ENCODE measurements at places on chromosomes 12 and 14. TPM values are rescaled to one million over a fixed set of nuclear protein-coding genes. Genes with fewer than 3 reads are reported as not detected.

DIABLO gene
- 47.9 TPM for total RNA-seq

IL31 gene
- not detected for total RNA-seq

MCRS1 gene
- total RNA-seq: 40.8 TPM

ARHGEF25 gene
- 28.7 TPM for total RNA-seq

ESPL1 gene
- total RNA-seq: 17.7 TPM

KRT83 gene
- not detected for total RNA-seq

CNTN1 gene
- 15.2 TPM for total RNA-seq

GRIP1 gene
- 4.2 TPM for total RNA-seq

TAS2R20 gene
- total RNA-seq: 4.7 TPM

RD3L gene
- total RNA-seq: not detected

DNA sequence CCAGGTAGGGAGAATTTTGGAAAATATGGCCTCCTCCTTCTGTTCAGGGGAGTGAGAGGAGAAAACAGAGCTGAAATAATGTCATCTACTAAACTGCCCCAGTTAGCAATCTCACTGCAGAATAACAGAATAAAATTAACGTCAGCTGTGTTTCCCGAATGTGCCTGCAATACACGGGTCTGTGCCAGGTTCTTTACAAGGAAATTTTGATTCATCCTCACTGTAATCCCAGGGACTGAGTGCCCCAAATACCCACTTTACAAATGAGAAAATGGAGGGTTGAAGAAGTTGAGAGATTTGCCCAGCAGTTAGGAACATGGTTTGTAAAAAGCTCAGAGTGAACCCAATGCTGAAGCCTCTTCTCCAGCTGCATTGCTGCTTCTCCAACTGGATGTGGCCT, 21.3 kb upstream of the SERPINA6 start:
- no peak for DNase-seq

DNA sequence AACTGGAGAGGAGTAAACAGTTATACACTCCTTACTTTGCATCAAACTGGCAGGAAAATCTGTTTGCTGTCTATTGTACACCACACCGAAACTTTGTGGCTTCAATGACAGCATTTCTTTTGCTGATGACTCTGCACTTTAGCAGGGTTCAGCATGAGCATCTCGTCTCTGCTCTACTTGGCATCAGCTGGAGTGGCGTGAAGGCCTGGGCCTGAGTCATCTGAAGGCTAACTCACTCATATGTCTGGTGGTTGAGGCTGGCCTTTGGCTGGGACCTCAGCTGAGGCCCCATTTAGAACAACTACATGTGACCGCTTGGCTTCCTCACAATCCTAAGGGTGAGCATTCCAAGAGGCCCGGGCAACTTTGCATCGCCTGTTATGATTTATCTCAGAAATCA, 28.7 kb upstream of the REP15 start:
- DNase-seq: no peak

DNA sequence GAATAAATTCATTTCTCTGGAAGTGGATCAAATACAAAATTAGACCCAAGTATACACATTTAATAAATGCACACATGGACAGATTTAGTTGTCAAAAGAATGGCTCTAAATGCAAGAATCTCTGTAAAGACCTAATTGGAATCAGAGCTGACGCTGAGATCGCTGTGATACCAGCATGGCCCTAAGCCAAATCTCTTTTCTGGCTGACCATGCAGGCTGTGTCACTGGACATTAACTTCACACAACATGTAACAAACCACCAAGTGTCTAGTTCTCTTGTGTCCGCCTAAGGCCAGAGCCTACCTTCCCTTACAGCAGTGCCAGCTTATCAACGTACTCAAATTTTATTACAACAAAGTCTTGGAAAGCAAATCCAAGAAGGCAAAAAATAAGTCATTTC, 127.5 kb downstream of the MED13L start:
- no peak for DNase-seq

DNA sequence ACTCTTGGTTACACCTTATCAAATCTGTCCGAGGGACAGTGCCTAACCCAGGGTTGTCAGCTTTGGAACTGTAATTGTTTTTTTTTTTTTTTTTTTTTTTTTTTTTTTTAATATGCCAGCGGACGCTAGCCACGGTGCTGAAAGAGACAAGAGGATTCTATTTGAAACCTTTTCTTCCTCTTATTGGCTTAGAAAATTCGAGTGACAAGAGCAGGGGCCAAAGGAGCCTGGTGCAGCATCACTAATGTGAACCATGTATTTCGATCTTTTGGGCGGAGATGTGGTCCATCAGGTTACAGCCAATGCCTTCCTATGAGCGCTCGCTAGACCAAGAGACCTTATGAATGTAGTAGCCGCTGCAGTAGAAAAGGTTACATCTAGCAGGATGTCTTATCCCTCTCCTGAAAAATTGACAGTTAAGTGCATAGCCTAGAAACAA, 922 bp downstream of the PTPRR start:
- no peak for DNase-seq

DNA sequence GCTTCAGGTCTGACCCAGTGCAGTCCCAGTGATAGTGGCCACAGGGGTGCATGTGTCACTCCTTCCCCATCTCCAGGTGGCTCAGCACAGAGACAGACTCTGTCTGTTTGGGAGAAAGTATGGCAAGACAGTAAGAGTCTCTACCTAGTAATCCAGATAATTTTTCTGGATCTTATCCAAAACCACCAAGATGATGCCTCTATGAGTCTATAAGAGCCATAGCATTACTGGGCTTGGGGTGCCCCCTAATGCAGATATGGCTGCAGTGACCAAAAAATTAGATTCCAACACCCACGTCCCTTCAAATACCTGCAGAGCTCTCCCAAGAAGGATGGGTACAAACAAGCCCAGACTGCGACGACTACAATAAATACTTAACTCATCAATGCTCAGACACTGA, 123.8 kb downstream of the GRIP1 start:
- DNase-seq: no peak

DNA sequence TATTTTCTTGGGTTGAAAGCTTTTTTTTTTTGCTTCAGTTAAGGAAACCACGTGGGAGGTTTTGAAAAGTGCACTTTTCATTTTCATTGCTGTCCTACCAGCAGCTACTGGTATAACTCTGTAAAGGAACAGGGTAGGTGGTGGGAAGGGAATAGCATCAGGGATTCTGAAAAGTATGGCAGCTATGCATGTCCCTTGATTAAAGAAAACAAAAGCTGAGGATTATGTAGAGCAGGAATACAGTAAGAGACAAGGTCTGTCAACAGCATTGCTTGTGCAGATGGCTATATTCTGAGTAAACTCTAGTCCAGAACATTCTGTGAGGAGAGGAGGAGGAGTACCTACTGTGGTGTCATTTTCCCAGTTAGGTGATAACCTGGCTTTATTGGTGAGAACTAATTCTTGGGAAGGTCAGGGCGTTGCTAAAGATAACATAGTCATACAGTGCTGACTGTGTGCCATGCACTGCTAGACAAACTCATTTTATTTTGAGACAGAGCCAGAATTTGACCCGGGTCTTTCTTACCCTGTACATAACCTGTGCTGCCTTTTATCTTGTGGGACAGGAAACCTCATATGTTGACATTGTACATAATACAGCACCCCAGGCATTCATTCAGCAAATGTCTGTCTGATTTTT, 80.3 kb upstream of the TRAF3 start:
- no peak for DNase-seq

DNA sequence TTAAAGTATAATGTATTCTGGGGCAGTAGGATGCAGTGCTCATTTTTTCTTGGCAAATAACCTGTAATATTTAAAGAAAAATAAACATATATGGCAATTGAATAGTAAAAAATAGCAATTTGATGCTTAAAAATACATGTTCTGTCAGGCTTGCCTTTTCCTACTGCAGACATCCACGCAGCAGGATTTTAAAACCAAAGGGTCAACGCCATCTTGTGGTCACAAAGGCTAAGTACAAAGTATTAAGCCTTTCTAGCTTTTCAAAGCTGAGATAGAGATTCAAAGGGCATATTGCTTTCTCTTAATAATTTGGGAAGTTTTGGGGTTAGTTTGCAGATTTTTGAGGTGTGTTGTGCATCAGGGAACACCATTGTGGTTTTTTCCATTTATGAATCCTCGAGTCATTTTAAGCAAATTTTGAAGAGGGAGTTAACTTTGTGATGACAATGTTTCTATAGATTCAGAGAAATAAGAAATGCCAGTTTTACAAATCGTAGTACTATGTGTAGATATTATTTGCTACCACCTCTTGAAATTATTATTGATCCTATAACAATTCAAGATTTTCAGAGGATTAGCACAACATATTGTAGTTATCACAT, 4.7 kb upstream of the CCER1 start:
- no peak for DNase-seq

- DNase-seq: no peak
Observed at GRCh38 chr12:82740129-82741000, 53.7 kb downstream of the TMTC2 start.

DNA sequence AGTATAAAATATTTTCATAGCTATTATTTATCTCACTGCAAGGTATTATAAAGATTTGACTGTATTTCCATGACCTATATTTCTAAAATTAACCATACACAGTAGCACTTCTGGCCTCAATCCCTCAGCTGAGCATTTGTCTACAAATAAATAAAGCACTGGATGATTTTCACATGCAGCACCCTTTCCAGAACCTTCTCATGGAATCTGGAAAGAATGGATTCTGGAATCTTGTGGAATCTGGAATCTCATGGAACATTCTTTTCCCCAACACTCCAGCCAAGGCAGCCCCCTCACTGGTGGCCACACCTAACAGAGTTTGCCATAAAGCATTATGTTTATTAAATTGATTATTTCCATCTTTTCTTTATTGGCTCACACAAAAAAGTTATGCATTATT, 199.2 kb downstream of the MSRB3 start:
- DNase-seq: no peak

GRCh38 chr12:19880076-19880475, 440.8 kb downstream of the AEBP2 start:
- DNase-seq: no peak

GRCh38 chr12:78580296-78580695, 284.3 kb upstream of the SYT1 start:
- DNase-seq: no peak

DNA sequence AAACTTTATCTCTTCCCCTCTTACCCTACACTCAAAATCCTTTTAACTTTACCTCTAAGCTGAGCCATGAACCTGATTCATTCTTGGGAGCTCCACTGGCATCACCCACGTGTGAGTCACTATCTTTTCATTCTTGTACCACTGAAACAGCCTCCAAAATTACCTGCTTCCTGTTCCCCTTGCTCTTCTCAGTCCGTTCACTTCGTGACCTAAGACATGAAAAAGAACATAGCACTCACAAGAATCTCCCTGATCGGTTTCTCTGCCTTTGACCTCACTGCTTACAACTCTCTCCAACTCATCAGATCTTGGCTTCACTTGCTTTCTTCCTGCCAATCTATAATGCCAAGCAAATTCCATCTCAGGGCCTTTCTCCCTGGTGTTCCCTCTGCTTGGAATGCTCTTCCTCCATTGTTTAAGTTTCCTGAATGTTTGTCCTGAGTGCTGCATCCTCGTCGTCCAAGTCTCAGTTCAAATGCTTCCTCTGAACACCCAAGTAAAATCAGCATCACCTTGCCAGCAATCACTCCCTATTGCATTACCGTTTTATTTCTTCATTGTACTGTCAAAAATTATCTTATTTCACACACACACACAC, 9.2 kb downstream of the GLIPR1 start:
- no peak for DNase-seq

GRCh38 chr12:43113135-43113534, 438.9 kb downstream of the ADAMTS20 start:
- no peak for DNase-seq

DNA sequence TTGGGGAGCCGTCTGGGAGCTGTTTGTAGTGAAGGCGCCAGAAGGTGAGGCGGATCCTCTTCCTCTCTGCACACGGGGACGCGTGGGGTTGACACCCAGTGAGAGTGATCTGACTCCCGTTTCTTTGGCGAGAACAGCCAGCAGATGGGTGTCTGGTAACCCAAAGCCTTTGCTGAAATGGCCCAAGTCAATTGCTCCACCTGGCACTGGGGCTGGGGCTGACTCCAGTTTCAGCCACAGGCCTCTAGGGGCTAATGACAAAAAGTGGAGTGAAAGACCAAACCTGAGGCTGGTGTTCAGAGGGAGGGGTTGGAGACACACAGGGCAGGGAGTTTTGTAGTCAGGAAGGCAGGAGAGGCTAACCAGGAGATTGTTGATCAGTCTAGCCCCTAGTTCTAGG, 87.0 kb downstream of the FRMD6 start:
- DNase-seq: no peak

- DNase-seq: no peak
Observed at GRCh38 chr12:68851592-68852306, 43.8 kb downstream of the MDM2 start.

DNA sequence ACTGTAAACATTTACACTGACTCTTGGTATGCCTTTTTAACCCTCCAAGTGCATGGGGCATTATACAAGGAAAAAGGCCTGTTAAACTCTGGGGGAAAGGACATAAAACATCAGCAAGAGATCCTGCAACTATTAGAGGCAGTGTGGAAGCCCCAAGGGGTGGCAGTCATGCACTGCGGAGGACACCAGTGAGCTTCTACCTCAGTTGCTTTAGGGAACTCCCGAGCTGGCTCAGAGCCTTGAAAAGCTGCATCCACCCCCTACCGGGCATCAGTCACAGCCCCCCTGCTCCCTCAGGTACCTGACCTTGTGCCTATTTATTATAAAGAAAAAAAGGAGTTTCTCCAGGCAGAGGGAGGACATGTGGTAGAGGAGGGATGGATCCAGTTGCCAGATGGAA, 695.6 kb upstream of the LMO3 start:
- no peak for DNase-seq

DNA sequence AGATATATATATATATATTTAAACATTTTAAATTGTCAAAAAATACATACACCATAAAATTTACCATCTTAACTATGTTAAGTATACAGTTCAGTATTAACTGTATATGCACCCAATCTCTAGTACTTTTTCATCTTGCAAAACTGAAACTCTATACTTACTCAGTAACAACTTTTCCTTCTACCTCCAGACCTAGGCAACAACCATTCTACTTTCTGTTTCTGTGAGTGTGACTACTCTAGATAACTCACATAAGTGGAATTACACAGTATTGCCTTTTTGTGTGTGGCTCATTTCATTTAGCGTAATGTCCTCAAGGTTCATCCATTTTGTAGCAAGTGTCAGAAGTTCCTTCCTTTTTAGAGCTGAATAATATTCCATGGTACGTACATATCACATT, 8.2 kb downstream of the FAM234B start:
- DNase-seq: no peak

- DNase-seq: no peak
Observed at GRCh38 chr12:12518464-12518845, 44.2 kb downstream of the DUSP16 start.

DNA sequence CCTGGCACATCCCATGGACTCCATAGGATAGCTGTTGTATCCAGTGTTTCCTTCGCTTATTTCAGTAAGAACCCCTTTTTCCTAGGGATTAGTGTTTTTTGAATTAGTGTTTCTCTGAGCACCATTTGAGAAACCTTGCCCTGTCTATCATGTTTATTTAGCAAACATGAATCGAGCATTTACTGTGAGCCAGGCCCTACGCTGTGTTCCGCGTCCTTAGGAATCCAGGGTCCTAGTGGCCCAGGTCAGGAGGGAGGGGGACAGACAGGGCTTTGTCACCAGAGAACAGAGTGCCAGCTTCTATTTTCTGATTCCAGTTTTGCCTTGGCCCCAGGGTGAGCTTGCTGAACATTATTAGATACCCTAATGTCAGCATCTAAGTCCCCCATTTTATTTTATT, 2.5 kb downstream of the TEAD4 start:
- DNase-seq: no peak

GRCh38 chr12:109169262-109169661, 52.9 kb downstream of the ACACB start:
- no peak for DNase-seq

GRCh38 chr12:5661811-5662210, 229.9 kb downstream of the NTF3 start:
- DNase-seq: no peak

Measured in vagina (tissue), 2 donors.